ENCODE measurements at places on chromosomes 5 and 9.

DNA sequence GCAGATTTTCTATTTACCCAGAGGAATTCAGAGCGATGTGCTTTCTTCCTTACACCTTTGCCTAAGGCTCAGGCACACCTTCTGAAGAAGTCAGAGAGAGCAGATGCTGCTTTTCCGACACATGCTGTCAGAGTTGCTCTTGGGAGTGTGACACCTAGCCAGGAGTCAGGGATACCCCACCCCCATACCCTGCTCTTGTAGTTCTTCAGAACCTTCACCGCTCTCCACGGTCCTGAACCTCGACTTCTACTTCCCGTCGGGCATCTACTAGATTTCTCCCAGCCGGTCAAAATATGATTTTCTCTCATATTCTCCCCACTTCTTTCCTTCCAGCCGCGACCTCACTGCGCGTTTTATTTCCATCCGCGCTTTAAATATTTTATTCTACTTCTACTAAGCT, 1.7 kb downstream of the GRIN3A start:
- no peak for DNase-seq

GRCh38 chr5:90956511-90957097, 398.0 kb downstream of the ADGRV1 start:
- no peak for DNase-seq

- DNase-seq = no peak
These were observed 549.1 kb downstream of the CSNK1G3 start for GRCh38 chr5:124061068-124061430.

DNA sequence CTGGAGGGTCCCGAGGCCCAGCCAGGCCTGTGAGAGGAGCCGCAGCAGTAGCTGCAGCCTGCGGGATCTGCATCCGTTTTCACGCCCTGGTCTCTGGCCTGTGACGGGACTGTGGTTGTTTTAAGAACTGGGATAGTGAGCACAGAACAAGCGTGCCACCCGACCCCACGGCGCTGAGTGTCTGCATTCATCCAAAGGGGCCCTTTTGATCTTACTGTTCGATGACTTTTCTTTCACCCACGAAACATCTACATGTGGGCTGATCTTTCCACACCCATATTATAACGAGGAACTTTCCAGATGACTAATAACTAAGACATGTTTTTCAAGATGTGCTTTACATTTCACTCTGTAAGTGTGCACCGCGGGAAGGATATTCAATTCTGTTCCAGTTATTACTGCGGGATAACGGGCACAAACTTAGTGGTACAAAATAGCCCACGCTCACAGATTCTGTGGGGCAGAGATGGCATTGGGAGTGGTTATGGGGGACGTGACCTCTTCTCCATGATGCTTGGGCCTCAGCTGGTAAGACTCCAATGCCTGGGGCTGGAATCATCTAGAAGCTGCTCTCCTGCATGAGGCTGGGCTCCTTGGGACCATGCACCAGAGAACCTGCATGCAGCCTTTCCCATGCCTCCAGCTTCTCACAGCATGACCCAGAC, 165.0 kb downstream of the SYK start:
- no peak for DNase-seq

DNA sequence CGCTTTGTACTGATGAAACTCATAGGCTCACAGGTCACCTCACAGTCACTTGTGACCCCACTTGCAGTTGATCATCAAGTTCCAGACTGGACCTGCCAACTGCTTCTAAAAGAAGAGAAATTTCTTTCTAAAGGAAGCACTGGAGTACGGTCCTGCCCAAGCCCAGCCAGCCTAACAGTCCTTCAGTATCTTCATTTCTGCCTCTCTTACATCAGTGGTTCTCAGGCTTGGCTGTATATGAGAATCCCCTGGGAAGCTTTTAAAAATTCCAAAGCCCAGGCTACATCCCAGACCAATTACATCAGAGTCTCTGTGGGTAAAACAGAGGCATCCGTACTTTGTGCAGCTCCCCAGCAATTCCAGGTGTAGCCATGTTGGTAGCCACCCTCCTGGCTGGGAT, 282.1 kb downstream of the NFIB start:
- no peak for DNase-seq

GRCh38 chr5:38420246-38420645, 136.2 kb downstream of the LIFR start:
- DNase-seq = no peak

GRCh38 chr5:22643356-22643755, 209.8 kb downstream of the CDH12 start:
- no peak for DNase-seq

GRCh38 chr5:179089502-179089901, 29.3 kb downstream of the ZNF354C start:
- no peak for DNase-seq

GRCh38 chr5:35668794-35669193, 51.1 kb downstream of the SPEF2 start:
- no peak for DNase-seq

DNA sequence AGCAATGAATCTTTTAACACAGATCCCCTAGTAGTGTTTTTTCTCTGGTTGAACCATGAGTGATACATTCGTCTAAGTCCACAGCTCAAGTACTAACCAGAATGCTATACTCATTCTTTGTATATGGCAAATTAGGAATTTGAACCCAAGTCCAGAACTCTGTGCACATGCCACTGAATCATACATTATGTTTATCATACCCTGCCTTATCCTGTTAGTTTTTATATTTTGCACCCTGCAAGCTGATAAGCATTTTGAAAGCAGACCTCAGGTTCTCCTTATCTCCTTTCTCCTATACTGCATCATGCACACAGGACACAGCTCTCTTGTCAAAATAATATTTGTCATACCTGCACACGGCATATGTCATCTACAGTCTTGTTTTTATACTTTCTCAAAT, 54.6 kb upstream of the ELL2 start:
- no peak for DNase-seq

- peak; percentile 18 for DNase-seq
These were observed 53.3 kb upstream of the FAM169A start for GRCh38 chr5:74919487-74919886.

GRCh38 chr9:95766906-95767305, 108.6 kb upstream of the ERCC6L2 start:
- no peak for DNase-seq

DNA sequence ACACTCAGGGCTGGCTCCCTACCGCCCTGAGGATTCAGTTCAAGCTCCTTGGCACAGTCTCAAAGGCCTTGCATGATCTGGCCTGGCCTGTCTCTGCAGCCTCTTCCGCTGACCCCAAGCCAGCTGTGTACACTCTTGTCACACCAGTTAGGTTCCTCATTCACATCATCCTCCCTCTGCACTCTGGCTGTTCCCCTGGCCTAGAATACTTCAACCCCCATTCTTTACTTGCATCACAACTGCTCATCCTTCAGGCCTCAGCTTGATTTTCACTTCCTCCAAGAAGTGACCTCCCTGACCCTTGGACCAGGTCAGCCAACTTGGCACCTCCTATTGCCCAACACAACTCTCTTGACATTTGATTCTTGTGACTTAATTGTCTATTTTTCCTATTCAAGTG, 18.9 kb upstream of the PFDN1 start:
- DNase-seq = no peak

DNA sequence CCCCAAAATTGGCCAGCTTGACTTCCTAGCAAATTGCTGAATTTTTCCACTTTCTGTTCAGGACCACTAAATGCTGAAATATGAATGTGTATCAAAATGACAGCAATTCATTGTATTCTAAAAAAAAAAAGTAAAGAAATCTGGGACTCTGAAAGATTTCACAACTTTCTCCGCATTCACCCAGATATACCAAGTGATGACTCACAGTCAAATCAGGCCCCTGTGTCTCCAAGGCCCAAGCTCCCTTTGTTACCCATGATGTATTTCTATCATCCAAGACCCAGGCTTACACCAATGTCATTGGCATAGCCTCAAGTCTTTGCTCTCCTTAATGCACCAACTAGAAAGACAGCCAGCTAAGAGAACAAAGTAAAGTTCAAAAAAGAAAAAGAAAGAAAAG, 493.9 kb downstream of the NTRK2 start:
- DNase-seq = no peak

- peak; percentile 74 for DNase-seq
These were observed 30.7 kb downstream of the RAI14 start for GRCh38 chr5:34686762-34687268.

- no peak for DNase-seq
These were observed 45.1 kb upstream of the SUB1 start for GRCh38 chr5:32539981-32540845.

GRCh38 chr5:87095787-87096186, 171.9 kb upstream of the RASA1 start:
- DNase-seq = no peak

DNA sequence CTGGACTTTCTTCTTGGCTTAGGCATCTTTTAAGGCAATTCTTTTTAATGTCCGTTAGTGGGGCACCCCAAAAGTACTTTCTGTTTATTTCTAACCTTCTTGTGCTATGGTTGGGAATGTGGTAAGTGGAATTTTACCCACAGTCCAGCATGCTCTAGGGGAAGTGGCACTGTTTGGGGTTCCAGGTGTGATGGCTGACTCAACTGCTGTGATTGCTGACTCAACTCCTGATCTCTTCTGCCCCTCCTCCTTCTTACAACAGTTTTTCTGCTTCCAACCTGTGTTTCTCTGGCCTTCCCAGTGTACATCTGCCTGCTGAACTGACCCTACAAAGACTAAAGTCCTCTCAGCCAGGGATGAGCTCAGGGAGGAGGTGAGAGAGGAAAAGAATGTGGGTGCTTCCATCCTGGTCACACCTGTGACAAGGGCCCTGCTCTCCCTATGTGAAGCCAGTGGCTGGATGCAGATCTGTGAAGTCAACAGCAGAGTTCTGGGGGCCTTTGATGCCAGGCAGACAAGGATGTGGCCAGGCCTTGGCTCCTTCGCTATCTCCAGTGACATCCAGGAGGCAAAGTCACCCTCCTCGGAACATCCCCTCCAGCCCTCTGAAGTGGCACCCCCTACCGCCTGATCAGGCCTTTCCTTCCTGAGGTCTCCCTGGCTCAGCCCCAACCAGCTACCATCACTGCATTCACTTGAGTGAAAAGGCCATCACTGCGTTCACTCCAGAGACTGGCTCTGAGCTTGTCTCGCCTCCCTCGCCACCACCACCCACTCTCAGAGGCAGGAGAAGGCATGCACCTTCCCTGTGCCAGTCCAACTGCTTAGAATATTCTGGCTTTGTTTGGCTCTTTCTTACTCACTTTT, 72.2 kb downstream of the C5orf15 start:
- DNase-seq = no peak

DNA sequence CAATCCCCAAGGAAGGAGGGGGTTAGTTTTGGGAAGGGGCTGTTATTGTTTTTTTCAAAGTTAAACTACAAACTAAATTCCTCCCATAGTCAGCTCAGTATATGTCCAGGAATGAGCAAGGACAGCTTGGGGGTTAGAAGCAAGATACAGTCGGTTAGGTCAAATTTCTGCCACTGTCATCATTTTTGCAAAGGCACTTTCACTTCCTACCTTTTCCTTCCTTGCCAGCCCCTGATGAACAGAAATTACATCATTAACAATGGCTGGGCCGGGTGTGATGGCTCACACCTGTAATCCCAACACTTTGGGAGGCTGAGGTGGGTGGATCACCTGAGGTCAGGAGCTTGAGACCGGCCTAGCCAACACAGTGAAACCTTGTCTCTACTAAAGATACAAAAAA, 51.5 kb upstream of the HRH2 start:
- no peak for DNase-seq

DNA sequence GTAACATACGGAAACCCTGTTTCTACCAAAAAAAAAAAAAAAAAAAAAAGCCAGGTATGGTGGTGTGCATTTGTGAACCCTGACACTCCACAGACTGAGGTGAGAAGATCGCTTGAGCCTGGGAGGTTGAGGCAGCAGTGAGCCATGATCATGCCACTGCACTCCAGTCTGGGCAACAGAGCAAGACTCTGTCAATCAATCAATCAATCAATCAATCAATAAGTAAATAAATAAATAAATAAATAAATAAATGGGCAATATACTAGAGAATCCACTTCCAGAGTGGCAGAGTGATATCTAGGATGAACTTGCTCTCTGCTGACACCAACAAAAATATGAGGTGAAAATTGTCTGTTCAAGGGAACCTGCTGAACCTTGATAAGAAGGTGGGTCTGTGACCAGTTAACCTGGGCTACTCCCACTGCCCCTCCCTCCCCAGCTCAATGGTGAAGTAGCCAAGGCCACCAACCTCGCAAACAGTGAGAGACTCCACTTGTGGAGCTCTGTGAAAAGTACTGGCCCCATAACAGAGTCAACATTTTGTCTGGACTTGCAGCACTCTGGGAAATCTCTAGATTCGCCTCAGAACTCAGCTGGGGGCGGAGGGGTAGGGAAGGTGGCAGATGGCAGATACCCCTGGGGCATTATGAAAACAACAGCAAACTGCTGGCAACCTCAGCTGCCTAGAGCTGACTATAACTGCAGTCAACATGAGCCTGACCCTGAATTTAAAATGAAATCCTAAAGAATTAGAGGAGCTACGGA, 163.7 kb downstream of the ROR2 start:
- no peak for DNase-seq

- peak; percentile 91 for DNase-seq
These were observed 479.4 kb downstream of the DMAC1 start for GRCh38 chr9:7320139-7320538.

DNA sequence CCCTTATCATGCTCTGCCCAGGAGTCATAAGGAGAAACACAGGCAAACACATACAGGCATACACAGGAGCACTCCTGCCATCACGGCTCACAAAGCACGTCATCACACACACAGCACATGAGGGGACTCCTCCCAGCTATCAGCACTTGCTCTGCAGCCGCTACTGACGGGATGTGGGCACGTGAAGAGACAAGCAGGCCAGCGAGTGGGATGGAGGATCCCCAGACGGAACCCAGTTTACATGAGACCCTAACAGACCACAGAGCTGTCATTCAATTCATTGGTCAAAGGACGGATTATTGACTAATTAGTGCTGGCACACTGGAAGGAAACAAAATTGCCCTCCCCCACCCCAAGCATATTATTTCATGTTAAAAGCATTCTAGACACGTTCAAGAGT, 53.6 kb downstream of the SEMA4D start:
- no peak for DNase-seq

DNA sequence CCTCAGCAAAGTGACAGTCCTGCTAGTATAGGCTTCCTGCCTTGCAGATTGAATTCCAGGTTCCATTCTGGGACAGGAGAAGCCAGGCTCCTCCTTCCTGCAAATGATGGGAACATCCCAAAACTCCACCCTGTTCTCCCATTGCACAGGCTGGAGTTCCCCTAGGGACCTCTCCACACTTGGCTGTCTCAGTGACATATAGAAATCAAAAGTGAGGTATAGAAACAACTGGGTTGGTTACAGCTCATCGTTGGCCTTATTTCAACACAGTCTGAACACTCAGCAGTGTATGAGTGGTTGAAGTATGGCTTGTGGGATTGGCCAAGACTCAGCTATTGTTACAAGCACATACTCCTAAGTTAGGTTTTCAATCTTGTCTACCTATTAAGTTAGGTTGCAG, 157.8 kb upstream of the FTMT start:
- DNase-seq = no peak

- no peak for DNase-seq
These were observed 24.4 kb upstream of the GAS1 start for GRCh38 chr9:86971742-86972141.

DNA sequence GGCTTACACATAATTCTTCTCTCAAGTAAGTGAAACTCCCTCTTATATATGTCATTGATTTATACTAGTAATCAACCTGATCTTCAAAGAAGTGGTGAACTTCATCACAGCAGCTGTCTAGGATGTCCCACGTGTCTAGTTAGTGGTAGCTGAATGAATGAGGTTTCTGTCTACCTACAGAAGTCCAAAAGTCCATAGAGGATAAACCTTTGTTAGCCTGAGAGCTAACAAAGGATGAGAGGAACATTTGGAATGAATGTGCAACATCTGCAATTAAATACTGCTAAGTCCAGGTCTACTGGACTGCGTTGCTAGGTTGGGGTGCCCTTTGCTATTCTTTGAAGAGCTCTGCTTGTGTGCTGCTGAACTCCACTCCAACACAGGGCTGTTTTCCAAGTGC, 213.8 kb upstream of the DAP start:
- DNase-seq = no peak

All from AG04450 (cell line).